ENCODE measurements at places on chromosomes 2 and 18.

- peak; percentile 86 for DNase-seq
These were observed 8.1 kb upstream of the SOS1 start for GRCh38 chr2:39128919-39129391.

- DNase-seq, result no peak
These were observed 19.3 kb upstream of the SLC4A10 start for GRCh38 chr2:161604901-161605300.

DNA sequence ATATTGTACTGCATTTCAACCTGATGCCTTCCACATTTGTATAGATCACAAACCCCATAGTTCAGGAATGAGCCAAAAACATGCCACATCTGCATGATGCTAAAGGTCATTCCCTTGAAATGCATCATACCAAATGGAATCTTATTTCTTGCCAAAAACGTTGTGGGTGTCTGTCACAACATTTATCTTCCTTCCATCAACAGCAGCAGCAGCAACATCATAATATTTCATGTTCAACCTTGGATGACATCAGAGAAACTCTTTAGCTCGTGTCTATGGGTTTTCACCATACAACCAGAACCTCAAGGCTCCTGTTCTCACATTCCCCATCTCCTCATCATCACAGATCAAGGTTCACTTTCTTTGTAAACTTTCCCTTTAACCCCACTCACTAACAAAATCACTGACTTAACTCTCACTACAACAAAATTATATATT is 221.3 kb upstream of the CTAGE1 start:
- no peak for DNase-seq

DNA sequence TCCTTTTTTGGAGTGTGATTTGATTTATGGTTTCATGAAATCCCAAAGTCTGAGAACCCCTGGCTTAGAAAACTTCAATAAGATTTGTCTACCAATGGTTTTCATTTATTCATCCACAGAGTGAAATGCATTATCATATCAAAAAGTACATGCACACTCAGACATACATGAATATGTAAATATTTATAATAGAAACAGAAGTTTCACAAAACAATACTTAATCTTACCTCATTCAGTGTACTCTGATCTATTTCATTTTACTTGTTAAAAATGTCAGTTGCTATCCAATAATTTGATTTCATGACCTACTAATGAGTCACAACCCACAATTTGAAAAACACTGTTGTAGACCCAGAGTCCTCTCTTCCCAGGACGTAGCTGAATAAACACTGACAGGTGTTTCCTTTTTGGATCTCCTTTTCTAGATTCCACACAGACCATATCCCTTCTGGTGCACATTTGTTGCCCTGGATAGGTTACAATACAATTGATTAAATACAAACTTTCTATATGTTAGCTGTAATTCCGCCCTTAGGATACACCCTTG is 10.4 kb upstream of the CAVIN2 start:
- DNase-seq, result no peak

DNA sequence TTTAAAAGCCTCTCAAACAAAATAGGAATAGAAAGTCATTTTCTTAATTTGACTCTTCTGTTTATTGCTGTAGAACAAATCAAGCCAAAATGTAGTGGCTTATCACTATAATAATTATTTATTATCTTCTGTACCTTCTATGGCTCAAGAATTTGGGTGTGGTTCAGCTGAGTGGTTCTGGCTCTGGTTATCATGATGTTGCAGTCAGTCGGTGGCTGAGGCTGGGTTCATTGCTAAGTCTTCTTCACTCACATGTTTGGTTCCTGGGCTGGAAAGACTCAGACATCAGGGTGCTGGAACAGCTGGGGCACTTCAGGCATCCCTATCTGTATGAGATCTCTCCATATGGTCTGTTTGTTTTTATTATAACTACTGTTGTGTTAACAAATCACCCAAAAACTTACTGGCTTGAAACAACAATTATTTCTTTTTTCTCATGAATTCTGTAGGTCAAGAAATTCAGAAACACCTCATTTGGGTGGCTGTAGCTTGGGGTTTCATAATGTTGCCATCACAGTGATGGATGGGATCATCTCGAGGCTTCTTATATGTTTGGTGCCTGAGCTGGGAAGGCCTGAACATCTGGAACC is 242.6 kb upstream of the FBXO11 start:
- DNase-seq, result no peak

- no peak for DNase-seq
These were observed 209.0 kb downstream of the DYM start for GRCh38 chr18:49251451-49251850.

GRCh38 chr2:27442920-27443282 is 720 bp downstream of the KRTCAP3 start:
- DNase-seq, result no peak

- DNase-seq, result no peak
These were observed 2109.9 kb upstream of the PIK3C3 start for GRCh38 chr18:39845106-39845505.

GRCh38 chr2:70958759-70959158 is 19.7 kb upstream of the ANKRD53 start:
- DNase-seq, result no peak

GRCh38 chr18:80173060-80173459 is 64.0 kb downstream of the ADNP2 start:
- no peak for DNase-seq

GRCh38 chr2:28142386-28142785 is 250.3 kb upstream of the FOSL2 start:
- DNase-seq, result no peak

DNA sequence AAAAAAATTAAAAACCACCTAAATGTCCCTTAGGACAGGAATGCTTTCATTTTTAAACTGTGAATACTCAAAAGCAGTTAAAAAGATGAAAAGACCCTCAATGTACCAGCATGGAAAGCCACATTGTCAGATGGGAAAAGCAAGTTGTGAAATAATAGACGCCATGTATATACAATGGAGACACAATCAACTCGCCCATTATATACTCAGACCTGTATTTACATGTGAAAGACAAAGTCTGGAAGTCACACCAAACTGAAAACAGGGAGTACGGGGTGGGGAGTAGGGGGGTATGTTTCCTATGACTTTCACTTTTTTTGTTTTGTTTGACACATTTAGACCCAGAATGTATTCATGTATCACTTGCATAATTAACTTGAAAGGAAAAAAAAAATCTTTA is 75.6 kb downstream of the CELF4 start:
- no peak for DNase-seq

- DNase-seq, result no peak
These were observed 20.3 kb downstream of the PER2 start for GRCh38 chr2:238267884-238268680.

- no peak for DNase-seq
These were observed 203.3 kb upstream of the SMAD2 start for GRCh38 chr18:48133671-48134251.

DNA sequence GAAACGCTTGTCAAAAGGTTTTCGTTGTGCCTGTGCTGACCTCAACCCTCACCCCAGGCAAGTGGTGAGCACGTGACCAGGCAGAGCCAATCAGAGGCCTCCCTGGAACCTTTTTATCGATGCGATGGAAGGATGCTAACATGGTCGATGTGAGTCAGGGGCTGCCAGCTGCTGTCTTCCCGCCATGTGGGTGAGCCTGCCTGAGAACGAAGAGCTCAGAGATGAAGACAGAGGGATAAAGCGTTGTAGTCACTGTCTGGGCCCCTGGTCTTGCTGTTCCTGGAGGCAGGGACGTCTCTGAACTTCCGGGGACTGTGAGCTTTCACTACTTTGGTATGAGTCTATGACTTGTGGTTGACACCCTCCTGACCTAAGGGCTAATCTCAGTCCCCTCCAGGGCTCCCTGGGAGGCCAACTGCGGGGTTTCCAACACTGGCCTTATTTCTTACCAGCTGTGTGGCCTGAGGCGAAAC is 18.6 kb downstream of the DNMT3A start:
- DNase-seq, result no peak

- no peak for DNase-seq
These were observed 502.4 kb downstream of the FBXO15 start for GRCh38 chr18:73645160-73645715.

- DNase-seq, result no peak
These were observed 226.1 kb downstream of the DSEL start for GRCh38 chr18:67290421-67290820.

DNA sequence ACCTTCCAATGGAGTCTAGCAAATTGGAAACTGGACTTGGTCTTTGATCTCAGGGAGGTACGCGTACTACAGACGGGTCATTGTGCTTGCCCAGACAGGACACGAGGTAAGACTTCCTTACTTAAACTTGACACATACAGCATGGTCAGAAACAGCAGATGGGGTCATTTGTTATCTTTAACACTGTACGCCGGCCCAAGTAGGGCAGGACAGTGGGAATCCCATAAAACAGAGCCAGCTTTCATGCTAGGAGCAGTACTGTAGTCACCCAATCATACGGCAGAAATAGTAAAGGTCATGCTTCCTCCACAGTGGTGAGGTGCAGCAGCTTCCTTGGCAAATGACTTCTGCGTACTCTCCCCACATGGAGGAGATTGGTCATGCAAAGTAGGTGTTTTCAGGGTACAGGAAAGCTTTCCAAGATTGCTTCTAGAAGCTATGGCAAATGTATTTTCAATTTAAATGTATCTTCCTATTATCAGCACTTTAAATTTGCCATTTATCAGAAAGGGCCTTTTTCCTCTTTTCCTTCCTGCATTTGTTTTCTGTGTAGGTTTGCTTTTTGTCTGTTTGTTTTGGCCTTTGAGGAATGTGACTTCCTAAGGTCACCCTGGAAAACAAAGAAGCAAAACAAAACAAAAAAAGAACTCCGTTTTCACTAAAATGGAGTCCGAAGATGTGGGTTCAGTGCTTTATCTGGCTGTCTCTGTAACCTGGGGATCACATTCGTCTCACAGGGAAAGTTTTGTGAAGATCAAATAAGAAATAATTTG is 74.0 kb upstream of the DSG1 start:
- no peak for DNase-seq

- DNase-seq, result peak; percentile 46
These were observed 265.7 kb downstream of the TCF4 start for GRCh38 chr18:55322178-55322735.

- DNase-seq, result no peak
These were observed 42.7 kb downstream of the MAL start for GRCh38 chr2:95068256-95068655.

DNA sequence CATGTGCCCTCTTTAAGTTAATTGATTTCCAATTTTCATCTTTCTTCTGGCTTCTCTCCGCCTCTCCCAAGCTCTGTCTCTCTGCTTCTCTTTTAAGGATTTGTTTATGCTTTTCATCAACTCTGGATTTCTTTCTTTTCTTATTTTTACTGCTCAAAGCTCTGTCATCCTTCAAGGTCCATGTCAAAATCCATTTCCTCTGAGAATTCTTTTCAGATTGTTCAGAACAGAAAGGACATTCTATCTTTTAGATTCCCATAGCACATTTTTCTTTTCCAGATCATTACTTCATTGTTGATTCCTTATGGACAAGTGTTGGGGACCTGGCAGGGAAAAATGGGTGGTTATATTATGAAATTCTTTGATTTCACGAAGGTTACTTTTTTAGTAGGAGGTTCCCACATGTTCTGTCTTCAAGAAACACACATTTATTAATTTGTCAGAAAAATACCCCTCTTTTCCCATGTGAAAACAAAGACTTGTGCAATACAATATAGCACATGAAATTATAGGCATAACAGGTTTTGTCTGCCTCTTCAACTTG is 12.3 kb downstream of the PMAIP1 start:
- no peak for DNase-seq

DNA sequence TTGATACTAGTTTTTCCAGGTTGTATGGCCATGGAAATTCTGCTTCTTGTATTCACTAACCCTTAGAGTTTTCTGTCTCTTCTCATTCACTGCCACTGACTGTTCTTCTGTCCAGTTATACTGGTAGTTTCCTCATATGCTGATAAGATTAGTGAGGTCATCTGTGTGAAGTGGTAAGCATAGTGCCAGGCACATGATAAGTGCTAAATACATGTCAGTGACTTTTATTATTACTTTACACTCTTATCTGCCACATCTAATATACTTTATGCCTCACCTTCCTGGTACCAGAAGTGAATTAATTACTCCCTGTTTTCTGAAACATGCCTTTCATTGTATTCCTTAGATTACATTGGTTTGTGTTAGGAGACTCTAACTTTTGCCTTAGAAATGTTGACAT is 91.3 kb downstream of the NBEAL1 start:
- DNase-seq, result no peak

DNA sequence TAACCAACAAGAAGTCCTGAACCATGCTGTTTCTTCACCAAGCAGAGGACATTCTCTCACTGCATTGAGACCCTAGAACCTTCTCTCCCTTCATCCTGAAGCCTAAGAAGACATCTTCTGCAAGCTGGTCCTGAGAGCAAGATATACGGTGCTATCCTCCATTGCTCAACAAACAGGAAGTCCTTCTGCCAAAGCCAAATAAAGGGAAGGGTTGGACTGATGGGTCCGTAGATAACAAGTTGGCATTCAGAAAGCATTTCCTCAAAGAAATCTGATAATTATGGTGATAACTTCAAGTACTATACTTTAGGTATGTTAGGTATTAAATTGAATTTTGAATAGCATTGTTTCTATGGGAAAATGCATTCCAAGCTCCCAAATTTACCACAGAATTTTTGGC is 23.3 kb downstream of the GRB14 start:
- DNase-seq, result peak; percentile 1

DNA sequence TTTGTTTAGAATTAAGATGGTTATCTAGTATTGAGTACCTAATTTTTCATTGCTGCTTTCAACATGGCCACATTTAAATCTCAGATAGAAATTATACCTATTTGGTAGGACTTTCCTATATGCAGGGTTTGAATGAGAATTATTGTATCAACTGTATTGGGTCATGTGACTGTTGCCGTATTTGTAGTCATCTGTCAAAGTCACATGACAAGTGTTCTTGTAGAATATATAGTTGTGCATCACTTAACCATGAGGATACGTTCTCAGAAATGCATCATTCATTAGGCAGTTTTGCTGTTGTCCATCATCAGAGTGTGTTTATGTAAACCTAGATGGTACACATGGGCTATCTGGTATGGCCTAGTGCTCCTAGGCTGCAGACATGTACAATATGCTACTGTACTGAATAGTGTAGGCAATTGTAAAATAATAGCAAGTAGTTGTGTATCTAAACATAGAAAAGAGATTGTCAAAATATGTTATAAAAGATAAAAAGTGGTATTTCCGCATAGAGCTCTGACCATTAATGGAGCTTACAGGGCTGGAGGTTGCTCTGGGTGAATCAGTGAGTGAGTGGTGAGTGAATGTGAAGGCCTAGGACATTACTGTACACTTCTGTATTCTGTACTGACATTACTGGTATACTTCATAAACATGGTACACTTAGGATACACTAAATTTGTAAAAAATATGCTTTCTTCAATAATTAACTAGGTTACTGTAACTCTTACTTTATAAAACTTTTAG is 123.7 kb downstream of the MAP4K4 start:
- DNase-seq, result no peak

DNA sequence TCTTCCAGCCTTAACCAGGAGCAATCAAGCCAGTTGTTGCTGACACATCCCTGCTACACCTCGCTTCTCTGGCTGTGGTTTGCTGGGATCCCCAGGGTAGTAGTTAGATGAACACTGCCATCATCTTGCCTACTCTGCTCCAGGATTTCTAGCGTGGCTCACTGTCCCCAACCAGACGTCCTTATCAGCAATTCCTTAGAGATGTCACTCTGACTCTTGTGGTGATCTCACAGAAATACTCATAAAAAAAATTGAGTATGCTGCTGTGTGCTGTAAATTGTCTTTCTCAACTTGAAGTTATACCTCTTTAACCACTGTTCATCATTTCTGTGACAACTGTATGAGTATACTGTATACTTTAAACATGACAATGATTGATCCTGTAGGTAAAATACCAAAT is 63.2 kb downstream of the PLCL1 start:
- no peak for DNase-seq

GRCh38 chr2:20507166-20507692 is 60.4 kb downstream of the RHOB start:
- DNase-seq, result peak; percentile 58
